ENCODE measurements at places on chromosomes 3 and 15.

GRCh38 chr3:11447584-11448200 is 175.5 kb downstream of the ATG7 start:
- no peak for DNase-seq

DNA sequence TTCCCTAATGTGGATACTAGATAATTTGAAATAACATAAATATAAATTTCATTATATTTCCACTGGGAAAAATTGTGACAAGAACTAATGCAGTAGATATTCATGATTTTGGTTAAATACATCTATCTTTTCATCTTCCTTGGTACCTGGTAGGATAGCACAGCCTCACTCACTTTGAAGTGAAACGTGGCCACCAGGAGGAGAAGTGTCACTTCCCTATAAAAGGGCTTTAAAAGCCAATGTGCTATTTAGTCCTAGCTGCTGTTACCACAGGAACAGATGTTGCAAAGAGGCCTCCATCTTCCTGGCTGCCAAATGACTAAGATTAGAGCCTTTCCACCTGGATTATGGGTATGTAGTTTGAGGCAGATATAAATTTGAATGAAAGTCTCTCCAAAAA is 140.0 kb downstream of the PLOD2 start:
- DNase-seq: no peak

DNA sequence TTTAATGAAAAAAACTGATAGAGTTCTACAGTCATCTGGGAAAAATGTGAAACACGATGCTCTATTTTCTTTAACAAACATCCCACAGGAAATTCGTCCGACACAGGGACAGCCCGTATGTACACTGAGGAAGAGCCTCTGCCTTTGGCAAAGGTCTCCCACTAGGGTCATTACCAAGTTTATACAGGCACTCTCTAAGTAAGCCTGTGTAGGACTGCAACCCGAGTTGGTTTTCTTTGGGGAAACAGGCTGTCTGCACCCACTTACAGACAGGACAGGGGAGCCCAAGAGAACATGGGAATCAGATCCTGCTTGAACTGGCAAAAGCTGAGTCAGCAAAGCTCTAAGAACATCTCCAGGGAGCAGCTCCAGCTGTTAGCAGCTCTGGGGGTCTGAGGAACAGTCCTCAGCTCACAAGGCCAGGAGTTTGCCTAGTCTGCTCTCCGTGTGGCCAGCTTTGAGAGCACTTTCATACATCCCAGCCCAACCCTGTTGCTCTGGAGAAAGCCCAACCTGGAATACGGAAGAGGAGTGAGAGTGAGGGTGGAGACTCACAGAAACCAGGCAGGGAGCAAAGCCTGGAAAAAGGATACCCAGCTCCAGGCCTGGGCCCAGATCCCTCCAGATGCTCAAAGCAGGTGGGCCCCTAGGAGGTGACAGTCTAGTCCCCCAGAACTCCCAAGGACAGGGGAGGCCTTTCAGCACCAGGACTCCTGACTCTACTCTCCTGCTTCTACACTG is 1.9 kb downstream of the TBC1D2B start:
- DNase-seq: no peak

DNA sequence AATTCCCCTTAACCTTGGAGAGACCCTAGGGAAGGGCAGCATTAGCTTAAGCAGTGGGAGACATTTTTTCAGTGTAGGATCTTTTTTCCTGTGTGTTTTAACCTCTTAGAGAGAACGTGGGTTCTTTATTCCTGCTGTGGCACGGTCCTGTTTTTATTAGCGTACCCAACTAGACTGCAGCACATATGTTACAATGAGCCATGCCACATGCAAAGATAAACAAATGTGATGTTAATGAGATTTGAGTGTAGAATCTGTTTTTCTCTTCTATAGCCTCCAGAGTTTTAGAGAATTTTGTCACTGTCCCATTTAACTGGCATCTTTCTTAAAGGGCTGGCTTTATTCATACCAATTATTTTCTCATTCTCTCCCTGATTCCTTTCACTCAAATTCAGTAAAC is 347.5 kb downstream of the CNTN4 start:
- no peak for DNase-seq

- DNase-seq: no peak
Observed at GRCh38 chr15:64249406-64249805, 86.6 kb upstream of the PPIB start.

DNA sequence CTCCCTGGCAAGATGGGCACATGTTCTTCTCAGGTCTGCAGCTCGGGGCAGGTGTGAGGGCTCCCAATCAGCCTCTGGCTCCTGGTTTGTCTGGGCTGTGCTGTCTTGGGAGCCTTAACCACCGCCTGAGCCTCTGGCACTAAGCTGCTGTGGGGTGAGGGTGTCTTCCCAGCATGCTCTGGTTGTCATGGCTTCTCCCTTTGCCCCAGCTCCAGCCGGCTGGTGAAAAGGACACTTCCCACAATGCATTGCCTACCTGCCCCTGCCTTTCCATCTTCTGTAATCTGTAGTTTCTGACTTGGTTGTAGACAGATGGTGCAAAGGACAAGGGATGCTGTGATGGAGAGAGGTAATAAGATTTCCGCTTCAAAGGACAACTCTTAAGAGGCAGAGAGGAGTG is 295.3 kb downstream of the TLE3 start:
- no peak for DNase-seq

DNA sequence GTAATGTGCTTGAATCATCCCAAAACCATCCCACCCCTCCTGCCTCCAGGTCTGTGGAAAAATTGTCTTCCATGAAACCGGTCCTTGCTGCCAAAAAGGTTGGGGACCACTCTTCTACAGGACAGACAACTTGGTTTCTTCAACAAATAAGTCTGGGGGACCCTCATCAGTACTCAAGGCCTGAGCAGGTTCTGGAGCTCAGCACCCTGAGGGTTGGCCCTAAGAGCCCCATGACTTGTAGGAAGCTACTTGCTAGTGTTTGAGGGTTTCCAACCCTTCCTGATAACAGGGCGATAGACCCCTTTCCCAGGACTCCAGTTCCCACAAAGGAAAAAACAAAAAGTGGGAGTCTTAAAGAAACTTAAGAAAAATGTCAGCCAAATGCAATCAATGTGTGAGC is 52.9 kb upstream of the SLCO2A1 start:
- no peak for DNase-seq

GRCh38 chr15:99100245-99101173 is 4.4 kb upstream of the SYNM start:
- DNase-seq: peak; percentile 27

DNA sequence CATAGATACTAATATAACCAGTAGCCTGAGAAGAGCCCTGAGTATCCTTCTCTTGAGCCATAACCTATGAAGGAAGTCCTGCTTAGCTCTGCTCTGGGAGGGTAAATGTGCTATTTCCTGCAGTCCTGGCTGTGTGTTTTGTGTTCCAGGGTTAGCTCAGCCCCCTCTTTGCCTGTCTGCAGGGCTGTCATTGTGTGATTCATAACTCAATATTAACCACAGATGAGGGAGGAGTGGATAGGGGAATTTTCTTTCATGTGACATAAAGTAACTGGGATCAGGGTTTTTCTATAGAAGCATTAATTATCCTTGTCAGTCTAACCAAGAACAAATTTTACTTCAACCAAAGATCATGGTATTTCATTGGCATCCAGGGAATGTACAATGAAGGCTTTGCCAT is 183.3 kb upstream of the ZBTB20 start:
- no peak for DNase-seq

GRCh38 chr15:47691882-47692281 is 25.4 kb upstream of the SEMA6D start:
- DNase-seq: no peak

- no peak for DNase-seq
Observed at GRCh38 chr3:10601151-10601856, 95.9 kb upstream of the ATP2B2 start.

DNA sequence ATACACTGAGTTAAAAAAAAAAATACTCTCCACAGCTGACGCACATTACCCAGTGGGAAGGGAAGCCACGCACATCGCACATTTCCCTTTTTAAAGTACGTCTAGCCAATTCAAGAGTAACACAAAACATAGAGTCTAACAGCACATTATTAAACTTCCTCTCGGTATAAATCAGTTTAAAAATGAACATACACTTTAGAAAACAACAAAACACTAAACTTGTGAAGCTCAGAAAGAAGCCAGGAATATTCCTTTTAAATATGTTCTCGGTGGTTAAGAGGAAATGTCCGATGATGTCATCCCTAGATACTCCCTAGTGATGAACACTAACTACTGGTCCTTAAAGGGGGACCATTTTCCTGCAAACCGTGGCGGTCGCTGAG is 721 bp downstream of the MYEF2 start:
- DNase-seq: no peak

DNA sequence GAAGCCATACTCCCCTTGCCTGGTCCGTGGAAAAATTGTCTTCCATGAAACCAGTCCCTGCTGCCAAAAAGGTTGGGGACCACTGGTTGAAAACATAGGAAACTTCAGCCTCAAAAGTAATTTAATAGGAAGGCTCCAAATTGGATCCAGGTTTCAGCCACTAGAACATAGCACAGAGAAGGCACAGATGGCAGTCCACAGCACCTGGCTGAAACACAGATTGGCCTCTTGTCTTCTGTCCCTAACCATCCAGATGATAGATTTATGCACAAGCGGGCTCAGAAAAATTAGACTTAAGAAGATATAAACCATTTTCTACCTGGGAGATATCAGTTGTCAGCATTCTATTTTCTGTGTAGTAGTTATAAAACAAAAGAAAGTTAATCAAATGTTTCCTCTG is 397.1 kb downstream of the CNTN4 start:
- DNase-seq: no peak

GRCh38 chr15:31437686-31438085 is 111.1 kb downstream of the KLF13 start:
- peak; percentile 52 for DNase-seq

GRCh38 chr15:47427463-47427862 is 289.8 kb upstream of the SEMA6D start:
- DNase-seq: no peak

DNA sequence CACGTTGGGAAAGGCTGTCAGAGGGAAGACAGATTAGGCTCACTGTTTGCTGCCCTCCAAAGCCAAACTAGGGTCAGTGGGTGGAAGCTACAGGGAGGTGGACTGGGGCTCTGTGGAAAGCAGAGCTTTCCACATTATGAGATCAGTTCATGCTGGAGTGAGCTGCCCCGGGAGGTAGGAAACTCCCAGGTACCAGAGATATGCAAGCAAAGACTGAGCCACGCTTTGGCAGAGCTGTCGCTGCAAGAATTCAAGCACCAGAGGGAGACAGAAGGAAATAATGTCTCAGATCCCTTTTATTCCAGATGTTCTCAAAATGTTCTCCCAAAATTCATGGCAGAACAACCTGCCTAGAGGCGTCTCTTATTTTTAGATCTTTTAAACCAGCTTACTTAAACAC is 286.6 kb downstream of the WDR72 start:
- DNase-seq: no peak

DNA sequence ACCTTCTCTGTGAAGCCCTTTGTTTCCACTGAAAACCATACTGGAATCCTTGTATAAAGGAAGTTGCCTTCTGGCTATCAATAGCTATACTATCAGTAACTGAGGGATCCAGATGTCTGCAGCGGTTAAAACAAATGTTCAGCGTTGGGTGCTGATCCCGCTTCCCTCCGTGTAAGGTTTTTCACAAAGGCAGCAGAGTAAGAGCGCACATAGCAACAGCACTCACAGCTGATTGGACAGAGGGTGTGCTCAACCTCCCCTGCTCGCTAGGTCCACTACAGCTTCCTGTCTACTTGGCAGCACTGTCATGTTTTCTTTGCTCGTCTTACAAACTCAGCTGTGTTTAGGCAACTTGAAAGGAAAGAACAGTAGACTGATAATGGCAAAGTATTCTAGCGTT is 27.3 kb downstream of the ATOSA start:
- peak; percentile 22 for DNase-seq

DNA sequence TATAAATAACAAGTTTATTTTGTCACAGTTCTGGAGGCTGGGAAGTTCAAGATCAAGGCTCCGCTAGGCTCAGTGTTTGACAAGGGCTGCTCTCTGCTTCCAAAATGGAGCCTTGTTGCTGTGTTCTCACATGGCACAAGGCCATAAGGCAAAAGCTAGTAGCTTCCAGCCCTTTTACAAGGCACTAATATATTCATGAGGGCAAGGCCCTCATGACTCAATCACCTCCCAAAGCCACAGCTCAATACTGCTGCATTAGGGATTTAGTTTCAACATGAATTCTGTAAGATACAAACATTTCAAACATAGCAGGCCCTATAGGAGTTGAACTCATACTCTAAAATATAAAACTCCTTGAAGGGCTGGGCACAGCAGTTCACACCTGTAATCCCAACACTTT is 30.2 kb downstream of the ZBTB11 start:
- no peak for DNase-seq

- DNase-seq: no peak
Observed at GRCh38 chr15:94610485-94610884, 379.1 kb downstream of the MCTP2 start.

DNA sequence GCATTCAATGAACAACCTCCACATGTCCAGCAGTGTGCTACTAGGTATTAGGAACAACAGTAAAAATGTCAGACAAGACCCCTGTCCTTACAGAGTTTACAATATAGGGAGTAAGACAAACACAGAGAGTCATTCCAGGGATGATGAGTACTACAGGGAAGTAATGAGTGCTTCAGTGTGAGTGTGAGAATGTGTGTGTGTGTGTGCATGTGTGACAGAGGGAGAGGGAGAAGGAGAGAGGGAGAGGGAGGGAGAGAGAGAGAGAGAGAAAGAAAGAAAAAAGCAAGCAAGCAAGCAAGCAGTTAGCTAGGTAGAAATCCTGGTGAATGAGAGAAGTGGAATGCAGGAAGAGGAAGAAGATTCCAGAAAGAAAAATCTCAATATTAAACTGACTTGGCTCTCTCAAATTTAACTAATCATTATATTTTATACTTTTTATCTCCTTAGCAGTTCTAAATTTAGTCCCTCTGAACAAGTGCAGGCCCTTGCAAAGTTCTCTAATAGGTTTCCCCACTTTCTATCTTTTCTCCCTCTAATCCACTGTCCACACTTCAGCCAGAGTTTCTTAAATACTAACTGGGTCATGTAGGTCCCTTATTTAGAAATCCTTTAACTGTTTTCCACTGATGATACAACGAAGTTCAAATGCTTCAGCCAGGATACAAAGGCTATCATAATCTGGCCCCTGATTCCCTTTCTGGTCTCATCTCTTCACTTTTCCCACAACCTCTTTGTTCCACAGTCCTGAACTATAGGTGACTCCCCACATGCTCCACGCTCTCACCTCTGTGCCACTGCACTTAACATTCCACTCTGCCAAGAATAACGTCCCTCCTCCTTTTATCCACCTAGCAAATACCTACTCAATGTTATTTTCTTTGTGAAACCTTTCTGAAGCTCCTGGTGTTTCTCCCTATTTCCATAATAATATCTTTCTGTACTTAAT is 10.3 kb downstream of the DCBLD2 start:
- no peak for DNase-seq

GRCh38 chr3:51968883-51969678 is 1.8 kb upstream of the PCBP4 start:
- no peak for DNase-seq

Data from activated CD8-positive, alpha-beta memory T cell treated with anti-CD3 and anti-CD28 coated beads, Interleukin-2, amount 50 U/mL, for 4 hours (primary cell).